ENCODE measurements at places on chromosomes 5 and 9.

GRCh38 chr9:136851941-136852663 lies at the start of gene MAMDC4:
TSS of gene MAMDC4 (plus strand) at chr9:136852346. CDS start at chr9:136852417, 71 bp downstream.
- peaks cover 70% of the 10 kb centered on the region for H3K4me1 ChIP-seq
- DNase-seq = peak; percentile 89
- peaks cover 63% of the 10 kb centered on the region for H3K36me3 ChIP-seq
- peaks cover 8% of the 10 kb centered on the region for H3K27me3 ChIP-seq
- peak within 1 kb of the TSS; percentile 100 for H3K4me3 ChIP-seq

DNA sequence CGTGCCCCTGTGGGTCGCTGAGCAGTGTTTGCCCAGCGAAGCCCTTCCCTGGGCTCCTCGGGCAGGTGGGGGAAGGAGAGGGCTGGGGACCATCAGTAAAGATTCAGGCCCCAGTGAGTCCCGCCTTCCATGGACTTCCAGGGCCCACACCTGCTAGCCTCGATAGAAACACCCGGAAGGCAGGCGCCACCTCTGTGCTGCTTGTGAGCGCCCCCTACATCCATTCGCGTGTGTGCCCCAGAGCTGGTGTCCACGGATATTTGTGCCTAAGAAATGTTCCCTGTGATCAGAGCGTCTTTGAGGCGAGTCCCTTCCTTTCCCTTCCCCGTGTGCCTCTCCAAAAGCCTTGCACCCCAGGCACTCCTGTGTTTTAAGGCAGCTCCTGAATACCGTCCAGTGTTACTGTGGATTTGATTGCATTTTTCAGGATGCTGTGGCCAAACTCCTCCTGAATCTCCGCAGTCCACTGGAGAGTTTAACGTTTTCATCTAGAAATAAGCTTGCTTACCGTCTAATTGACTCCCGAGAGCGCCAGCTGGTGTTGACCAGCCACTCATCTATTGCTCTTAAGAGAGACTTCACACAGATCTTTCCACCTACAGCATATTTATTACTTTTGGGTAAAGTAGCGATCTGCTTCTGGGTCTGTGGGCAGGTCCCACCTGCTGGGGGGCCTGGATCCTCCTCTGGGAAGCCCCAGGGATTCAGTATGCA lies 101.4 kb downstream of the COL5A1 start:
- no peak overlapping the region for H3K4me3 ChIP-seq
- H3K27ac ChIP-seq = no peak overlapping the region
- DNase-seq = no peak
- H3K27me3 ChIP-seq = no peaks in the 10 kb centered on the region
- peaks cover 14% of the 10 kb centered on the region for H3K36me3 ChIP-seq

GRCh38 chr9:4086119-4087090 lies 213.5 kb downstream of the GLIS3 start:
- no peaks in the 10 kb centered on the region for H3K27me3 ChIP-seq
- no peak overlapping the region for H3K4me3 ChIP-seq
- H3K36me3 ChIP-seq = no peaks in the 10 kb centered on the region
- peak; percentile 79 for DNase-seq

GRCh38 chr5:96565582-96566265 lies 96.5 kb upstream of the CAST start:
- no peaks in the 10 kb centered on the region for H3K27me3 ChIP-seq
- no peaks in the 10 kb centered on the region for H3K4me1 ChIP-seq
- DNase-seq = no peak
- H3K27ac ChIP-seq = no peak overlapping the region

GRCh38 chr5:169910393-169910792 lies 69.9 kb downstream of the INSYN2B start:
- no peaks in the 10 kb centered on the region for H3K27me3 ChIP-seq
- H3K4me1 ChIP-seq = no peaks in the 10 kb centered on the region
- no peaks in the 10 kb centered on the region for H3K36me3 ChIP-seq
- no peak overlapping the region for H3K27ac ChIP-seq
- no peak overlapping the region for H3K4me3 ChIP-seq

GRCh38 chr9:117523531-117524153 lies 108.8 kb upstream of the ASTN2 start:
- H3K27me3 ChIP-seq = peaks cover 2% of the 10 kb centered on the region
- DNase-seq = peak; percentile 46
- no peaks in the 10 kb centered on the region for H3K36me3 ChIP-seq

DNA sequence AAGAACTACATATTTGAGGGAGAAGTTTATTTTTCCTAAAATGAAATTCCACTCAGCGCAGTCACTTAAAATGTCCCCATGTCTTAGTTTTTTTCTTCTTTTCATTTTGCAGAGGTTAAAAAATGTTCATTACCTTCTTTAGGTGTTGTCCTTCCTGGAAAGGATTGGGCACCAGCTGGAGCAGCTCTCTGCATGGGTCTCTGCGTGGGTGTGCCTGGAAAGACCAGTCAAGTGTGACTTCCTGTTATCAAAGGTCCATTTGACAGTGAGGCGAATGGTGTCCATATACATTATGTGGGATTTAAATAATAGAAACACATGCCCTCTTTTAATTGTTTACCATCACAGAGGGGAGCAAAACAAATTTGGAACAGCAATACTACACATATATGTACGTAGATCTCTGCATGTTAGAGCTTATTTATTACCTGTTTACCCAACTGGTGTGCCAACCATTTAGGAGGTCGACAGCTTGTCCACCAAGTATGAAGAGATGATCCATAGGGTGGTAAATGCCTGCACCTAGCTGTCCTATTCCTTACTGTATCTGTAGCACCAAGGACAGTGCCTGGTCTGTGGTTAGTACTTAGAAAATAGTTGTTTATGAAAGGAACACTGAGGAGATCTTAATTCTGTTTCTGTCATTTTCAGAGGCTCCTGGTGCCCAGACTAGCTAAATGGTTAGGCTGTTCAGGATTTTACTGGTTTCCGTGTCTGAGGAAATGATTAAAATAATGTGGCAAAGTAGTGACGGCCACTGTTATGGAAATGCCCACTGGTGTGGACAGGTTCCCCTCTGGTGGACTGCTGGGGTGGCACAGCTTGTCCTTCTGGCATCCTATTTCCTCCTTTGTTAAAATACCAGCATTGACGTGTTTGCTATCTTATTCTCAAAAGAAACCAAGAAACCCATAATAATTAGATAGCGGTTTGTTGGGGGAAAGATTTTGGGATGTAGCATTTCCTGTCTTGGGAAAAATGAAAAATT lies 200.4 kb downstream of the MAST4 start:
- no peak overlapping the region for H3K4me3 ChIP-seq
- no peaks in the 10 kb centered on the region for H3K4me1 ChIP-seq
- no peak overlapping the region for H3K27ac ChIP-seq
- H3K36me3 ChIP-seq = no peaks in the 10 kb centered on the region
- no peaks in the 10 kb centered on the region for H3K27me3 ChIP-seq

DNA sequence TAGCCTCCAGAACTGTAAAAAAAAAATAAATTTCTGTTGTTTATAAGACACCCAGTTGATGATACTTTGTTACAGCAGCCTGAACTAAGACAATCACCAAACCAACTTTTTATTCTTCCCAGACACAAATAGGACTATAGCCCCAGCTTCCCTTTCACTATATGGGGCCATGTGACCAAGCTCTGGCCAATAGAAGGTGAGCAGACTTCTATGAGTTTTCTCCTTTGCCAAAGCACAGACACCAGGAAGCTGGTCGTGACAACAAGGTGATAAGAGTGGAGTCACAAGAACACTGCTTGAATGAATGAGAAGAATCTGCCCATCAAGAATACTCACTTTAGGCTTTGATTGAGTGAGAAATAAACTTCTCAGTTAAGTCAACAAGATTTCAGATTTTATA lies 217.7 kb downstream of the DEPDC1B start:
- no peak for DNase-seq
- H3K4me3 ChIP-seq = no peak overlapping the region
- peaks cover 2% of the 10 kb centered on the region for H3K27me3 ChIP-seq

- H3K27ac ChIP-seq = no peak within 1 kb of the TSS
- no peak for DNase-seq
- H3K4me3 ChIP-seq = no peak within 1 kb of the TSS
- no peaks in the 10 kb centered on the region for H3K27me3 ChIP-seq
- no peaks in the 10 kb centered on the region for H3K4me1 ChIP-seq
- no peaks in the 10 kb centered on the region for H3K36me3 ChIP-seq
Measured at GRCh38 chr5:160852049-160852448, at the start of gene ATP10B. TSS of gene ATP10B (minus strand) at chr5:160852211. CDS start at chr5:160688074, 164,137 bp downstream.

GRCh38 chr5:3508395-3508794 lies 87.2 kb upstream of the IRX1 start:
- no peak overlapping the region for H3K27ac ChIP-seq
- H3K4me3 ChIP-seq = no peak overlapping the region
- H3K4me1 ChIP-seq = no peaks in the 10 kb centered on the region
- H3K27me3 ChIP-seq = no peaks in the 10 kb centered on the region

GRCh38 chr5:7131680-7132079 lies 264.3 kb upstream of the ADCY2 start:
- no peak overlapping the region for H3K4me3 ChIP-seq
- no peaks in the 10 kb centered on the region for H3K4me1 ChIP-seq
- no peaks in the 10 kb centered on the region for H3K27me3 ChIP-seq
- H3K27ac ChIP-seq = no peak overlapping the region

- H3K4me1 ChIP-seq = no peaks in the 10 kb centered on the region
- DNase-seq = no peak
- H3K36me3 ChIP-seq = no peaks in the 10 kb centered on the region
- H3K27ac ChIP-seq = no peak overlapping the region
- no peaks in the 10 kb centered on the region for H3K27me3 ChIP-seq
- H3K4me3 ChIP-seq = no peak overlapping the region
Measured at GRCh38 chr9:17837965-17838364, 259.1 kb downstream of the SH3GL2 start.

DNA sequence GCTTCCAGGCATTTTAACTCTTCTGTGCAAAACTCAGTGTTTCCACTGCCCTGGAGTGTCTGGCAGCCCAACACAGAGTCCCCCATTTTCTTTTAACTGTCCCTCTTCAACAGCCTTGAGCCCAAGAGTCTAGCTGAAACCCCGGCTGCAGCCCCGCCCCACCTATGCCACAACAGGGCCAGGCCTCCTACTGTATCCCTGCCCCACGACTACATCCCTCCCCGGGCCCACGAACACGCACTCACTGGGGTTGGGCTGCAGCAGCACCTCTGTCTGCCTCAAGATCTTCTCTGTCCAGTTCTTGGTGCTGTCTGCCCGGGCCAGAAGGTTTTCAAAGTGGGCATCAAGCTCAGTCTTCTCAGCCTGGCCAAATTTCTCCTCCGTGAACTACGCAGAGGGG lies 6.1 kb downstream of the SH3GLB2 start:
- no peak overlapping the region for H3K27ac ChIP-seq
- H3K4me3 ChIP-seq = no peak overlapping the region
- H3K36me3 ChIP-seq = peaks cover 4% of the 10 kb centered on the region
